CD8-positive, alpha-beta T cell (primary cell): ENCODE measurements at places on chromosomes 13 and 19.

- no peak for DNase-seq
Measured at GRCh38 chr19:36060430-36060829, 5.7 kb downstream of the WDR62 start.

GRCh38 chr13:77820431-77821149, 98.0 kb downstream of the EDNRB start:
- DNase-seq: no peak

- DNase-seq: no peak
Measured at GRCh38 chr19:41309180-41310032, 566 bp upstream of the CCDC97 start.

DNA sequence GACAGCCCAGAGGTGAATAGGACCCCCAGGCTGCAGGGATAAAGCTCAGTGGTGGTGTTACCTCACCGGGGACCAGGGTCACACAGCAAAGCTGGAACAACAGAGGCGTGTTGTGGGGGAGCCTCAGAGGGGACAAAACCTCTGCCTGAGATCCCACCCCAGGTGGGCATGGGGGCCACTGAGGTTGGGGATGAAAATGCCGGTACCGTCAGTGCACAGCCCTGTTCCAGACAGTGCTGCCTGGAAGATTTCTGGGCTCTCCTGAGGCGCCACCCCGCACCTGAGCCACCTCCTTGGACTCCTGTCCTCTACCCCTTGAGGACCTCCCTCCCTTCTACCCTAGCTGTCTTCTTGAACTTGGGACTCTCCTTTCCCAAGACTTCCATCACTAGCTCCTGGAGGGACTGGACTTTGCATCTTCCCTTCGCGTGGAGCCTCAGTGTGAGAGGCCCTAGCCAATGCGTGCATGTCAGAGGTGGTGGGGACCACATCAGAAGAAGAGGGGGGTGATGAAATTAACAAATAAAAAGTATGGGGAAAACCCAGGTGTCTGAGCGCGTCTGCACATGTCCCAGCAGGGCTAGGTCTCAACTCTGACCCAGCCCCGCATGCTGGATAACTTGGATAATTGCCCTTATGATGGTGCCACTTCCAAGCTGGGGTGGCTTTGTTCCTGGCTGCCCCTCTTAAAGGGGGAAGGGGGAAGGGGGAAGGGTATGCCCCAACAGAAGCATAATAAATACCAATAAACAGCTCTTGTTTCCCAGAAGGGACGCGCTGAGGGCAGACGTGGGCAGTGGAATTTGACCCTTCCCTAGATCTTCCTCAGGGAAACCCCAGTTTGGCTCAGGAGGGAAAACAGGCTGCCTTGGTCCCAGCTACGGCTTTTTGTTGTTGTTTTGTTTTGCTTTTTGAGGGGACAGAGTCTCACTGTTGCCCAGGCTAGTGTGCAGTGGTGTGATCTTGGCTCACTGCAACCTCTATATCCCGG, 11.6 kb downstream of the CNFN start:
- DNase-seq: peak; percentile 34

DNA sequence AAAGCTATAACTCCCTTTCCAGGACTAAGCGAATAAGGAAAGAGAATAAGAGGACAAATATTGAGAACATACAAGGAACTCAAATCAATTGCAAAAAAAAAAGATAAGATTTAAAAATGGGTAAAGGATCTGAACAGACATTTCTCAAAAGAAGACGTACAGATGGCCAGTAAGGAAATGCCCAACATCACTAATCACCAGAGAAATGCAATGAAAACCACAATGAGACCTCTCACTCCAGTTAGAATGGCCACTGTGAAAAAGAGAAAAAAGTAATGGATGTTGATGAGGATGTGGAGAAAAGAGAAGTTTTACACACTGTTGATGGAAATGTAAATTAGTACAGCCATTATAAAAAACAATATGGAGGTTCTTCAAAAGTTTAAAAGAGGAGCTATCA, 63.8 kb downstream of the VWA8 start:
- DNase-seq: no peak

- DNase-seq: peak; percentile 48
Measured at GRCh38 chr13:108322206-108322824, 52.8 kb downstream of the TNFSF13B start.

DNA sequence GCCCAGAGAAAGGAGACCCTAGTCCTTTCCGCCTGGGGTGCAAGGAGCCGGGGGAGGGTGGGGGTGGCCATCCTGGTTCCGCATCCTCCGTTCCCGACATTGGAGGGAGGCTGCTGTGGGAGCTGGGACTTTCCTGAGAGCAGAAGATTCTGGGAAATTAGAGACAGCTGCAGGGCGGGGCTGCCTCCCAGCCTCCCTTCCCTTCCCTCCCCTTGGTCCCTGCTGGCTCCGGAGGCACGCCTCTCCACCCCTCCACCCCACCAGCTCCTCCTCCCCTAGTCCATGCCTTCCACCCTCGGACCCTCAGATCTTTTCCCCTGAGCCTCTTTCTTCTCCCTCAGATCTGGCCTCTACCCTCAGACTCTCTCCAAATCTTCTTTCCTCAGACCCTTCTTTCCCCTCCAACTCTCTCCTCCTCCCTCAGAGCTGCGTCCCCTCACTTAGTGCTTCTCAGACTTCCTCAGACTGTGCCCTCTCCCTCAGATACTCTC, 3.1 kb upstream of the BCL3 start:
- DNase-seq: no peak

DNA sequence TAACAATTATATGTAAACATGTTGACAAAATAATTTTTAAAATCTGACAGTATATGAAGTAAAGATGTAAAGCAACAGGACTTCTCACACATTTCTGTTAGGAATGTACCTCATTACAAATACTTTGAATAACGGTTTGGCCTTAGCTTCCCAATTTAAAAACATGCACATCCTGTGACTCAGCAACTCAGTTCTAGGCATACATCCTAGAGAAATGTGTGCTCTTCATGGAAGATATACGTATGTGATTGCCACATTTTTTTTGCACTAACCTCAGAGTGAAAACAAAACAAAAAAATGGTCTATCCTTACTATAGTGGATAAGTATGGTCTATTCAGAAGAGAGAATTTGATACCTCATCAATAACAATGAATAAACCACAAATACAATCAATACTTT, 314.6 kb downstream of the LIG4 start:
- no peak for DNase-seq

GRCh38 chr19:57813919-57814504, 701 bp downstream of the ZNF552 start:
- DNase-seq: no peak

DNA sequence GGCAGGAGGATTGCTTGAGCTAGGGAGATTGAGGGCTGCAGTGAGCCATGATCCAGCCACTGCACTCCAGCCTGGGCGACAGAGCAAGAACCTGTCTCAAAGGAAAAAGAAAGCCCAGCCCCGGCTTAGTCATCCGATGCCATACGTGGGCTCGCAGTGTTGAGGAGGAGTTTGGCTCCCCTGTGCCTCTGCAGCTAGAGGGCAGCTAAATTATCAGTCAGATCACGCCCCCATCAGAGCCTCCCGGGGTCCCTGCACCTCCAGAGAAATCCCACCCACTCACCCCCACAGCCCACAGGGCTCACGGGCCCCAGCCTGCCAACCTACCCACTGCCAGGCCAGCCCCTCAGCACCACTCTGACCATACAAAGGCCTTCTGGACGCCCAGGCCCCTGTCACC, 27.6 kb downstream of the MAU2 start:
- DNase-seq: no peak

DNA sequence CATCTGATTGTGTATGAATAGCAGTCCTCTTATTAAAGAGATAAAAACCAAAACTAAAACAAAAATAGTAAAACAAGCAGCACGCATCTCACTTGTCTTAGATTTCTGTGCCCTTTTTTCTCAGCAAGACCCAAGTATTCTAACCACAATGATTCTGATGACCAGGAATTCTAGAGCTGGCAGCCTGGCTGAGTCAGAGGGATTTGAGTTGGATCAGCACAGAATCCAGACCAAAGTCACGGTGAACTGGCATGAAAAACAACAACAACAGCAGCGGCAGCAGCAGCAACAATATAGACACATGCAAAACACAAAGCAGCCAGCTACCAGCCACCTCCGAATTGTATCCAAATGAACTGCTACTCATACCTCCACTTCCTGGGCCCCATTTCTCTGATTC, 360.5 kb downstream of the KCNRG start:
- DNase-seq: no peak

DNA sequence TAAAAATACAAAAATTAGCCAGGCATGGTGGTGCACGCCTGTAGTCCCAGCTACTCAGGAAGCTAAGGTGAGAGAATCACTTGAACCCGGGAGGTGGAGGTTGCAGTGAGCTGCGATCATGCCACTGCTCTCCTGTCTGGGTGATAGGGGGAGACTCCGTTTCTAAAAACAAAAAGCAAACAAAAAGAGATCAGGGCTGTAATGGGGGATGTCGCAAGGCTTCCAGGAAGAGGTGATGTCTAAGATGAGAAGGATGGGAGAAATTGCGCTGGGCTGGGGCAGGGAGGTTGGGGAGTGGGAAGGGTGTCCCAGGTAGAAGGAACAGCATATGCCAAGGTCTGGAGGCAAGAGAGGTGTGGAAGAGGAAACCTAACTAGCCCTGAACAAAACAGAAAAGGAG, 36.1 kb downstream of the PTPRS start:
- DNase-seq: no peak

GRCh38 chr13:98144801-98145350, 2.0 kb downstream of the FARP1 start:
- no peak for DNase-seq

- no peak for DNase-seq
Measured at GRCh38 chr13:110806636-110807035, 93.1 kb downstream of the ING1 start.

DNA sequence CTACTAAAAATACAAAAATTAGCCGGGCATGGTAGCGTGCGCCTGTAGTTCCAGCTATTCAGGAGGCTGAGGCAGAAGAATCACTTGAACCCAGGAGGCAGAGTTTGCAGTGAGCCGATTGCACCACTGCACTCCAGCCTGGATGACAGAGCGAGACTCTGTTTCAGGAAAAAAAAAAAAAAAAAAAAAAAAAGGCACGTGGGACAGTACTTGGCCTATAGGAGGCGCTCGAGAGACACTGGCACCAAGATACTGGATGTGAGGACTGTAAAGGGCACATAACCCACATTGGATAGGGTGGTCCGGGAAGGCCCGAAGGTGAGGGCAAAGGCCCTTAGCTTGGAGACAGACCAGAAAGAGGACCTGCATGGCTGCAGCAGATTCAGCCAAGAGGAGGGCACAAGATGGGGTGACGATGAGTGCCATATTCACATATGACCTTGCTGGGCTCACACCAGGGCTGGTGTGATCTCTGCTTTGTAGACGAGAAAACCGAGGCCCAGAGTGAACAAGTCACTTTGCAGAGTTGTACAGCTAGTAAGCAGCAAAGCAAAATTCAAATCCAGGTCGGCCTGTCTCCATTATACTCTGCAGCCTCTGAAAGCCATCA, 89.4 kb downstream of the DPF1 start:
- no peak for DNase-seq

- no peak for DNase-seq
Measured at GRCh38 chr19:13017306-13018034, 22.2 kb downstream of the NFIX start.

GRCh38 chr13:60258349-60258748, 94.6 kb upstream of the DIAPH3 start:
- no peak for DNase-seq

- no peak for DNase-seq
Measured at GRCh38 chr19:34664168-34664567, 12.8 kb downstream of the SCGB2B2 start.

- DNase-seq: no peak
Measured at GRCh38 chr13:59346999-59347723, 816.6 kb downstream of the DIAPH3 start.

GRCh38 chr19:21574607-21575006, 69.2 kb downstream of the ZNF429 start:
- no peak for DNase-seq

DNA sequence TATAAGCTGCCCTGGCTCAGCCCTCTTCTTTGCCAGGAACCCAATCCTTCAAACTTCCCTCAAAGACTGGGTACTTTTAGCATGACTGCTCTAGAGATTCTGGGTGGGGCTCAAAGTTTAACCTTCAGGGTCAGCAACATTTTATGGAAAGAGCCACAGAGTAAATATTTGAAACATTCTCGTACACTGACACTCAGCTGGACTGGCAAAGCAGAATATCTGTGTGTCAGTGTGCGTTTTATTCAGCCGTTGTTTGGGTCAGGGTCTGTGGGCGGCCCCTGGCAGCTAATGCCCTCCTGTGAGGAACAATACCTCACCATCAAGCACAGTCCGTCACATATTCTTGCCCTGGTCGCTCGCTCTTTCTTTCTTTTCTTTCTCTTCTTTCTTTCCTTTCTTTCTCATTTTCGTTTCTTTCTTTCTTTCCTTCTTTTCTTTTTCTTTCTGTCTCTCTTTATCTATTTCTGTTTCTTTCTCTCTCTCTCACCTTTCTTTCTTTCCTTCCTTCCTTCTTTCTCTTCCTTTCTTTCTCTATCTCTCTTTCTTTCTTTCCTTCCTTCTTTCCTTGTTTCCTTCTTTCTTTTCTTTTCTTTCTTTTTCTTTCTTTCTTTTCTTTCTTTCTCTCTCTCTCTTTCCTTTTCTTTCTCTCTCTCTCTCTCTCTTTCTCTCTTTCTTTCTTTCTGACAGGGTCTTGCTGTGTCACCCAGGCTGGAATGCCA, 10.7 kb downstream of the DPRX start:
- no peak for DNase-seq

DNA sequence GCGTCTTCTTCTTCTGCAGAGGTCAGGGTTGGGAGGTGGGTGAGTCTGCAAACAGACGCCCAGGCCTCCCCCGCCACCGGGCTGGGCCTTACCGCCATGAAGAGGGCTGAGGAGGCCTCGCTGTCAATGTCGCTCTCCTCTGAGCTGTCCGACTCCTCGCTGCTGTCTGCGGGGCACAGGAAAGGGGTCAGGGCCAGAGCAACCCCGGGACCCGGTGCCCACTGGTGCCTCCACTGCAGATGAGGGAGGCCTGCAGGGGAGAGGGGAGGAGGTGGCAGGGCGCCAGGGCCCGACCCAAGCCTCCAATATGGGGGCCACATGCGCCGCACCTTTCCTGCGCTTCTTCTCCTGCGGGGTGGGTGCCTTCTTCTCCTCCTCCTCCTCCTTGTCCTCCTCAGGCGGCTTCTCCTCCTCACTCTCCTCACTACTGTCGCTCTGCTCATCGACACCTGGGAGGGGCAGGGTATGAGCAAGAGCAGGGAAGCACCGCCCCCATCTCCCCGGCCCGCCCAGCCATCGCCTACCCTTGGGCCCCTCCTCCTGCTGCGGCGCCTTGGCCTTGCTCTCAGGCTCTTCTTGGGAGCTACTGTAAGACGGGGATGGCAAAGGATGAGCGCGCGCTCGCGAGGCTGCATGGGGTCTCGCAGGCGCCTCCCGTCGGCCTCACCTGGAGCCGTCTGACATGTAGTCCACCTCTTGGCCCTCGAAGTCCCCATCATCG, 5.5 kb upstream of the PSPN start:
- no peak for DNase-seq

- no peak for DNase-seq
Measured at GRCh38 chr13:77031656-77032243, 4.8 kb upstream of the FBXL3 start.

- no peak for DNase-seq
Measured at GRCh38 chr13:95564733-95565291, 12.3 kb downstream of the CLDN10 start.
